Large intestine (tissue), 12 donors: ENCODE measurements at places on chromosomes 6 and 20.

- DNase-seq, result no peak
These were observed 51.5 kb upstream of the MTHFD1L start for GRCh38 chr6:150813993-150814359.

DNA sequence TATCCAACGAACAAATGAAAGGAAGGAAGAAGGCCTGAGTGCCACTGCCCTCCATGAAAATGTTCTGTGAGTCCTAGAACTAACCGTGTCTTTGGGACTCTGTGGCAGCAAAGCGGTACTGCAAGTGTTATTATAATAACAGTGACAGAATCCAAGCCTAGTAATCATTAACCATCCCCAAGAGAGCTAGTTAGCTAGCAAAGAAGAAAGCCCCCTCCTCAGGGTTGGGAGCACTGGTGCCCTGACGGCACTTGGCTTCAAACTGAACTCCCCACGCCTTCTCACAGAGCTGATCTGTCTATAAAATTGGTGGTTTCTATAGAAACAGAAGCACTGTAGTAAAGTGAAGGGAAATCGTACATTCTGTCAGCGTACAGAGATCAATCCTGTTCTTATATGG, 239.8 kb downstream of the PTPRT start:
- no peak for DNase-seq

- DNase-seq, result peak; percentile 44
These were observed 903 bp downstream of the CNKSR3 start for GRCh38 chr6:154509421-154510143.

DNA sequence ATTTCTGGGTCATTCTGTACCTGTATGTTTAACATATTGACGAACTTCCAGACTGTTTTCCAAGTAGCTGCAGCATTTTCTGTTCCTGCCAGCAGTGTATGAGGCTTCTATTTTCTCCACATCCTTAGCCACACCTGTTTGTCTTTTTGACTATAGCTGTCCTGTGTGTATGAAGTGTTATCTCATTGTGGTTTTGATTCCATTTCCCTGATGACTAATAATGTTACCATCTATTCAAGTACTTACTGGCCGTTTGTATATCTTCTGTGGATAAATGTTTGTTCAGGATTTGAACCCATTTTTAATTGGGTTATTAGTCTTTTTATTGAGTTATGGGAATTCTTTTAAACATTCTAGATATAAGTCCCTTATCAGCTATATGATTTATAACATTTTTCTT, 95.2 kb downstream of the JAG1 start:
- no peak for DNase-seq

DNA sequence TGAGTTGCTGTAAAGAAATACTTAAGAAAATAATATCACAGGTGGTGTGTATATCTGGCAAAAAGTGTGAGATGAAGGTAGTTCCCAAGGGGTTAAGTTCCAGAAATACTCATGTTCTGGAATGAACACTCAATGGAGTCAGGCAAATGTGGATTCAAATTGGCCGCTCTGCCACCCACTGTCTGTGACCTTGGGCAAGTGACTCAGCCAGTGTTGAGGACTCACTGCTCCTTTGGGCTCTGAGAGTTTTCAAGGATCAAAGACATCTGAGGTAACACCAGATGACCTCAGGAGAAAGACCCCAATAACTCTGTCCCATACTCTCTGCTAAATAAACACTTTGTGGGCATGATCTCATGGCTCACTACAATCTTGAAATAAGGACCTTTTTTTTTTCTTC, 59.2 kb upstream of the EYA2 start:
- DNase-seq, result no peak

DNA sequence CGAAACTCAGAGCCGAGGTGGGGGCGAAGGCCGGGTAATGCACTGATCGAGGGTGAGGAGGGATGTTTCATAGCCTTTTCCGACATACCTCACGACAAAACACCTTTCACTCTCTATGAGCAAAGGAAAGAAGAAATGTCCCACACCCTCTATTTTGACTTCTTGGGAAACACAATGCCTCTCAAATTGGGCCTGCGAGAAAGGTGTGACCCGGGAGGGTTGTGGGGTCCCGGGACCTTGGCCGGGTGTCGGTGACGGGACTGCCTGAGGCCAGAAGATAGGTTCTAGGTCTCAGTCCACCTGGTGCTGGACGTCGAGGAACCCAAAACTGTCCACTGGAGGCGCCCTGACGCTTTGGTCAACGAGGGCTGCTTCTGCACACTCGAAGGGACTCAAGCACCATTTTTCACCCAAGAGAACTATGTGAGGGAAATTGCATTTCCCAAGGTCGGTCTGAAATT, 41.1 kb upstream of the OSTM1 start:
- DNase-seq, result no peak

DNA sequence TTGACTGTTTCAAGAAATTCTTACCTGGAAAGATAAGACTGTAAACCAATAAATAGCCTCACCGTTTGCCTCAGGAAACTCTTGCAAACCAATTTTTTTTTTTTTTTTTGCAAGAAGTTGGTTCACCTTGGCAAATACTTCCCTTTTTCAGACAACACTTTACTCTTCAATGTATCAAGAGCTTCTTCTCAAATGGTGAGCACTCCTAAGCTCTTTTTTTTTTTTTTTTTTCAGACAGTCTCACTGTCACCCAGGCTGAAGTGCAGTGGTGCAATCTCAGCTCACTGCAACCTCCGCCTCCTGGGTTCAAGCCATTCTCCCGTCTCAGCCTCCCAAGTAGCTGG, 22.7 kb upstream of the SNTA1 start:
- DNase-seq, result no peak

GRCh38 chr20:44601801-44602204, 19.4 kb downstream of the PKIG start:
- DNase-seq, result peak; percentile 76

GRCh38 chr6:139905404-139906052, 531.1 kb upstream of the CITED2 start:
- DNase-seq, result no peak

GRCh38 chr6:165755583-165755982, 92.5 kb upstream of the PDE10A start:
- no peak for DNase-seq

GRCh38 chr6:10685092-10685915, 9.1 kb downstream of the C6orf52 start:
- no peak for DNase-seq

DNA sequence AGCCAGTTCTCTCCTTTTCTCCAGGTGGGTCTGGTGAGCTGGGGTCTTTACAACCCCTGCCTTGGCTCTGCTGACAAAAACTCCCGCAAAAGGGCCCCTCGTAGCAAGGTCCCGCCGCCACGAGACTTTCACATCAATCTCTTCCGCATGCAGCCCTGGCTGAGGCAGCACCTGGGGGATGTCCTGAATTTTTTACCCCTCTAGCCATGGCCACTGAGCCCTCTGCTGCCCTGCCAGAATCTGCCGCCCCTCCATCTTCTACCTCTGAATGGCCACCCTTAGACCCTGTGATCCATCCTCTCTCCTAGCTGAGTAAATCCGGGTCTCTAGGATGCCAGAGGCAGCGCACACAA, 765 bp upstream of the CFB start:
- DNase-seq, result no peak

- no peak for DNase-seq
These were observed 359.0 kb downstream of the BCKDHB start for GRCh38 chr6:80465513-80465912.

DNA sequence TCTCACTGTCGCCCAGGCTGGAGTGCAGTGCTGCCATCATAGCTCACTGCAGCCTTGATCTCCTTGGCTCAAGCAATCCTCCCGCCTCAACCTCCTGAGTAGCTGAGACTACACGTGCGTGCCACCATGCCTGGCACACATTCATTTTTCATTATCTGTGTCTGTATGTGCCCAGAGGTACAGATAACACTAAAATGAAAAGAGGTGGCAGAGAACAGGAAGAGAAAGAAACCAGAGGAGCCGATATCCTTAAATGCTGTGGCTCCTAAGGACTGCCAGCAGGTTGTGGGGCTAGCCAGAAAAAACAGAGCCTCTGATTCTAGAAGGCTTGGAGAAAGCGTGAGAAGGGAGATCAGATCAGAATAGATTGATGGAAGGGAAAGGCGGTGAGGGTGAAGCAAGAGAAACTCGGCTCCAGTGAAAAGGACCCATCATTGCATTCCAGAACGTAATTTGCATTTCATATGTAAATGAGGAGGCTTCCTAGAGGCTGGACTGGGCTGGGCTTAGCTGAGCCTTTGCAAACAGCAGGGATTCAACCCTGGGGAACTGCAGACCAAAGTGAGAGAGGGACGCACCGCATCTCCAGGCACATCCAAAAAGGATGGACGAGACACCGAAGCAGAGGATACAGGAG, 64.2 kb downstream of the GCNT2 start:
- no peak for DNase-seq

GRCh38 chr6:37943436-37944058, 124.0 kb downstream of the ZFAND3 start:
- no peak for DNase-seq

DNA sequence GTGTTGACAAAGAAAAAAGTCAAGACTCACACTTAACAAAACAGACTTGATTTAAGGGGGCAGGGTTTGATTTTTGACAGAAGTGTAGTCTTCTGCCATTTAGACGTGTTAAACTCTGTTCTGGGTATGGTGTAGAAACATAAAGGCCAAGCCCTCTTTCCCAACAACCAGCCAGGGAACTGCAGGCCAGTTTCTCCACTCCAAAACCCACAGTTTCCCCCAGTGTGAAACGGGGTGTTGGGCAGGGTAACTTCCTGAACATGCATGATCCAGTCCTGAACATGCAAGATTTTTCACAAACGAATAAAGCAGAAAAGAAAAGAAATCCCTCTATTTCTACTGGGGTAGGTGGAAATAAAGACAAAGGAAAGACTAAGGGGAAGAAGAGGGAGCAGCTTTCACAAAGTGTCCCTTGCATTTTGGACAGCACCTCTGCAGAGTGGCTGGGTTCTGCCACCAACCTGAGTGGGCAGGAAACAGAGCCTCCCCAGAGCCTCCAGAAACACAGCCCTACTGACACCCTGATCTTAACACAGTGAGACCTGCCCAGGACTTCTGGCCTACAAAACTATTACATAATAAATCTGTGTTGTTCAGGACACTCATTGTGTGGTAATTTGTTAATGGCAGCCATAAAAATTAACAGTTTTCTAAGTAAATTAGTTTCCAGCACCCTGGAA, 7.5 kb downstream of the APMAP start:
- DNase-seq, result no peak

DNA sequence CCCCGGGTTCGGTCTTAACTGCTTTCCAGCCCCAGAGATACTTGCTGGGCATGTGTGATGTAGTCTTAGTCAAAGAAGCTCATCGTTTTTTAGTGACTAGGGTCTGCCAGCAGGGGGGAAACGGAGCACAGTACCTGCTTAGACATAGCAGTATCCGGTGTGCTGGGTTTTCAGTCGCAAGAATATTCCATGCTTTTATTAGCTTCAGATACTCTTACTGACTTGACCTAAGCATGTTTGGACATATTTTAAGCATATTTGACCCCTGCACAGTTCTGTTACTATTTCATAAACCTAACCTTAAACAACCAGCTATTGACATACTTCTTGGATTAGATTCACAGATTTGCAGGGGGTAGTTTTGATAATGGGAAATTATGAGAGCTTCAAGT, 3.0 kb downstream of the E2F3 start:
- peak; percentile 69 for DNase-seq

DNA sequence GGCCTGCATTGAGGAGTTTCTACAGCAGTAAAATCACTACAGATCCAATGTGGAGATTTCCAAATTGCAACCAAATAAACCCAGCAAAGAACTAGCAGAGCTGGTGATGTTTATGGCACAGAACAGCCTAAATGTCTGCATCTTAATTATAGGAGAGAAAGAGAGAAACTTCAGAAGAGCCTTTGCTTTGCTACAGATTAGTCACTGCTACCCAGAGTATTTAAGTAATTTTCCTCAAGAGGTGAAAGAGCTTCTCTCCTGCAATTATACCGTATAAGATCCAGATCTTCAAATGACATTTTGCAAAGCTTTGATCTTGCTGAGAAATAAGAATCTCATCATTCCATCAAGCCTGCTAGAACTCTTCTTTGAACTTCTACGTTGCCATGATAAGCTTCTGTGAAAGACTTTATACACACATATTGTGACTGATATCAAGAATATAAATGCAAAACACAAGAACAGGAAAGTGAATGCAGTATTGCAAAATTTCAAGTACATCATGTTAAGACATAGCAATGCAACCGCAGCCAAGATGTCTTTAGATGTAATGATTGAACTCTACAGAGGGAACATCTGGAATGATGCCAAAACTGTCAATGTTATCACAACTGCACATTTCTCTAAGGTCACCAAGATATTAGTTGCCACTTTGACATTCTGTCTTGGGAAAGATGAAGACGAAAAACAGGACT, 48.0 kb downstream of the MKKS start:
- DNase-seq, result no peak

DNA sequence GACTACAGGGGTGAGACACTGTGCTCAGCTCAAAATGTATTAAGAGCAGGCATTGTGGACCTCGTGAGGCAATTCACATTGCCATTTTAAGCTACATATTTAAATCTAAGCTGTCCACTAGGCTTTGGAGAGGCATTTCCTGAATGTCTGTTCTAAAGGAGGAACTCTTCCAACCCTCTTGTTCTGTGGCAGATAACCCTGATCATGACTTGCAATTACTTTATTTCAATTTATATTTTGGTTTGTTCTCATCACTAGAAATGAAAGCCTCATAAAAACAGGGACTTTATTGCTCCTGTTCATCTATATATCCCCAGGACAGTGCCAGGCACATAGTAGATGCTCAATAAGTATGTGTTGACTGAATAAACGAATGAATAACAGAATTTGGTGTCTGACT, 84.0 kb upstream of the SALL4 start:
- DNase-seq, result no peak

GRCh38 chr6:40251637-40252300, 317.5 kb upstream of the MOCS1 start:
- DNase-seq, result no peak

DNA sequence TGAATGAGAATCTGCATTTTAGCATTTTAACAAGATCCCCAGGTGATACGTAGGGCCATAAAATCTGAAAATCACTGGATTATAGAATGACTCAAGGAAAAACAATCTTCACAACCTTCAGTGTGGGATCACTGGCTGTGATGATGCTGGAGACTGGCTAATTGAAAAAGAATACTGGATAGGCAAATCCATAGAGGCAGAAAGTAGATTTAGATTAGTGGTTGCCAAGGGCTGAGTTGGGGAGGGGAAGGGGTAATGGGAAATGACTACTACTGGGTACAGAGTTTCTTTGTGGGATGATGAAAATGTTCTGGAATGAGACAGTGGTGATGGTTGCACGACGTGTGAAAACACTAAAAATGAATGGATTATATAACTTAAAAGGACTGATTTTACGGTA, 84.1 kb downstream of the CDK19 start:
- DNase-seq, result no peak
